T1000 (cell line): ENCODE measurements at places on chromosomes 1 and 21.

DNA sequence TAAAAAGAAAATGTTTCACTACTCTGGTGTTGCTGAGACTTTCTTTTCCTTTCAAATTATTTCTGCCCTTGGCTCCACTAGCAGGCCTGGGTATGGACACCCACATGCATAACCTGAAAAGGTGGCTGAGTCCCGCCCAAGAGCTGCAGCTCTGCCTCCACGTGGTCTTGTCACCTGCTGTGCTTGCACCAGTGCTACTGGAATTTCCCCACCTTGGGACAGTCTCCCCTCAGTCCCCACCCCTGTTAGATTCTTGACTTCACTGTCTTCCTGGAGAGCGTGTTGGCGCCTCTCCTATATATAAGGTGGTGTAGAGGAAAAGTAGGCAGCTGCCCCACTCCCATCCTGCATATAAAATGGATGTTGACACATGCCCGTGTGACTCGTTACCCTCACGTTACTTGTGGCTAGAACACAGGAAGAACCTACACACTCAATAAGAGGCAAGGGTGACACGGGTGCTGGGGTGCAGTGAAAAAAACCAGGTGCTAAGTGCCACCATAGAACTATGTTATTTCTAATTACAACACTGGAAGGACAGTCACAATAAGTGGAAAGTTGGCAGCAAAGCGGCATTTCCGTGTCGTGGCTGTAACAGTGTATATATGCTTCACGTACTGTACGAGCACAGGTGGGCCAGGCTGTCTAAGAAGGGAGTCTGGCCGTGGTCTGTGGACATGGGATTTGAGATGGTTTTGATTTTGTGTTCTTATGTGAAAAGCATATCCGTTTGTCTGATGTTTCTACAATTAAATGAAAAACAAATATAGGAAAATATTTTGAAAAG lies 61.0 kb downstream of the POFUT2 start:
- no peak for DNase-seq

- DNase-seq, result no peak
Measured at GRCh38 chr1:203054184-203054583, 27.9 kb downstream of the PPFIA4 start.

DNA sequence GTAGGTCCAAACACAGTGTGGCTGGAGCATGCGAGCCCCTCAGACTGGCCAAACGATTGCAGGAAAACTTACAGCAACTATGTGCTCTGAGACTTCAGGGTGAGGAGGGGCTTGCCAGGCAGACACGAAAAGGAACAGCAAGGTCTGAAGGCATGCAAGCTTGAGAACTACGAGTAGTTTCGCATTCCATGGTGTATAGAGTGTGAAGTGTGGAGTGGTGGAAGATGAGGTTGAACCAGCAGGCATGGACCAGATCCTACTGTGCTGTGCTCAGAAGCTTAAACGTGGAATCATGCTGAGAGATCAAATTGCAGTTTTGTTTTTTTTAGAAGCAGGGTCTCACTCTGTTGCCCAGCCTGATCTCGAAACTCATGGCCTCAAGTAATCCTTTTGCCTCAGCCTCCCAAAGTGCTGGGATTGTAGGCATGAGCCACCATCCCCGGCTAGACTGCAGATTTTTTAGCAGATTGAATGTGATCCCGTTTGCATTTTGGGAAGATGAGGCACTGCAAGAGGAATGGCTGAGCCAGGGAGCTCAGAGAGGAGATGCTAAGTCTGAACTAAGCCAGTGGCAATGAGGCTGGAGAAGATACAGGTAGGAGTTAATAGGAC lies 5.1 kb upstream of the TFAP2E start:
- no peak for DNase-seq

GRCh38 chr21:17506951-17507350 lies 5.9 kb upstream of the CXADR start:
- DNase-seq, result no peak

- no peak for DNase-seq
Measured at GRCh38 chr1:61013189-61013945, 69.0 kb upstream of the NFIA start.

DNA sequence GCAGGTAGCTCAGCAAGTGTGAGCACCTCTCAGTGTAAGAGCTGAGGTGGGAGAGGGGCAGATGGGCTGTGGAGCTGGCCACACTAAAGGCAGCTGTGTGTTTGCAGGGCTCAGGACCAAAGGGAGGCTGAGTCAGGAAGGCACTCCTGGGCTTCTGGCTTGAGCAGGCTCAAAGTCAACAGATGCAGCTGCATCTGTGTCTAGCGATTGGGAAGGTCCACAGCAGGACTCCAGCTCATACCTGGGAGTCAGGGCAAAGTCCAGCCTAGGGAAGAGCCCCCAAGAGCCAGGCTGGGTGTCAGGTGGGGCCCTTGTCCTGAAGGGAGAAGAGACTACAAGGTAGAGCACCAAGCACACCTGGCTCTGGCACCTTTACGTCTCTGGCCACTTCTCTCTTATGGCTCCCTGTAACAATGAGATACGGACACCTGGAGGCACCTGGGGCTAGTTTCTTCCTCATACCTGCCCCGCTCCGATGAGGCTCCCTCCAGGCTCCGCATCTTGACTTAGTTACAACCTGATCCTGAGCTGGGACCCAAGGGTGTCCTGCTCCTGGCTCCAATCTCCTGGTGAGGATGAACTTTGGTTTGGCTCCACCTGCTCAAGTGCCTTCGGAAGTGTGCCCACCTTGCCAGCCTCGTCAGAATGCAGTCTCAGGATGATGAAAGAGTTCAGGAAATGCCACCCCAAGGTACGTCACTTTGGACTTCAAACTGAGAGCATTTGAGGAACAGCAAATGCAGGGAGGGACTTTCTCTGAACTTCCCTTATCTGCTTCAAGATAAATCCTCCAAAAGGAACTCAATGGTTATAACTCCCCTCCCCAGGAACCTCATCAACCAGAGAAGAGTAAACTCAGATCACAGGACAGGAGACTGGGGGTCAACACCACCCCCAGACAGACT lies 21.5 kb upstream of the SLC2A1 start:
- no peak for DNase-seq

DNA sequence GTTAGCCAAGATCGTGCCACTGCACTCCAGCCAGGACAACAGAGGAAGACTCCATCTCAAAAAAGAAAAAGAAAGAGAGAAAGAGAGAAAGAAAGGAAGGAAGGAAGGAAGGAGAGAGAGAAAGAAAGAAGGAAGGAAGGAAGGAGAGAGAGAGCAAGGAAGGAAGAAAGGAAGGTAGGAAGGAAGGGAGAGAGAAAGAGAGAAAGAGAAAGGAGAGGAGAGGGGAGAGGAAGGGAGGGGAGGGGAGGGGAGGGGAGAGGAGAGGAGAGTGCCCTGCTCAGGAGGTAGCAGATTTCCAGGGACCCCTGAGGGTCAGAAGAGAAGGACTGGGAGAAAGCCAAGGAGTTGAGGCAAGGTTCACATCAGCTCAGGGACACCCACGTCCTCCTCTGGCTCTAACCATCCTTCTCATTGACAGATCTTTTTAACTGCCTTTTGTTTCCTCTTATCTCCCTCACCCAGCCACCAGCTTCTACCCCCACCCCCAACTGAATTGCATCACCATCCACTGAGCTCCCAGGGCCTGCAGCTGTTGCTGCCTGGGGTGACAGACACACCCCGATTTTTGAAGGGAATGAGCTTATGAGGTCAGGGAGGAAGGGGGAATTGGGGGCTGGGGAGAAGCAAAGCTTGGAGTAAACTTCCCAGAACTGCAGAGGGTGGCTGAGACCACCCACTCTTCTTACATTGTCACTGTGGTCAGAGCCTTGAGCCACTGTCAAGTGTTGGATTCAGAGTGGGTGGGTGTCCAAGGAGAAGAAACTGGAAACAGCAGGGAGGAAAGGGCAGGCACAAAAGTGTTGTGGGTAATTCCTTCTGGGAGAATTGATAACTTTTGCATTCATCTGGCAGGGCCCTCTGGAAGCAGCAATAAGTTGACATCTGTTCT lies 91.6 kb downstream of the GLUL start:
- DNase-seq, result no peak

- no peak for DNase-seq
Measured at GRCh38 chr1:203169770-203170520, 5.7 kb downstream of the MYBPH start.

DNA sequence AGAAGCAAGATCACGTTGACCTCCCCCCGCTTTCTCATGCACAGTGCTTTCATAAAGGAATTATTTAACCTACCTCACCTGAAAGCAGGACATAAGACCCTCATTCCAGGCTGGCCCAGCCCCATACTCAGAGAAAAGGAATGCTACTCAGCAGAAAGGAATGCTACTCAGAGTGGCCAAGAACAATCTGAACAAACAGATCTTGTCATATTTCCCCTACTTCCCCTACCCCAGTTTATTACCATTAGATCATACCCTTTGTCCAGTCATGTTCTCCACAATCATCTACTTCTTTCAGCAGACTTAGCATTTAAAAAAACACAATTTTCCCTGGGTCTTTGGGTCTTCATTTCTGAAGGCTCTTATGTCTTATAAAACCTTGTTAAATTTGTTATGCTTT lies 89.8 kb downstream of the SLC16A1 start:
- no peak for DNase-seq

- no peak for DNase-seq
Measured at GRCh38 chr1:19981507-19982312, 2.3 kb upstream of the PLA2G2A start.

DNA sequence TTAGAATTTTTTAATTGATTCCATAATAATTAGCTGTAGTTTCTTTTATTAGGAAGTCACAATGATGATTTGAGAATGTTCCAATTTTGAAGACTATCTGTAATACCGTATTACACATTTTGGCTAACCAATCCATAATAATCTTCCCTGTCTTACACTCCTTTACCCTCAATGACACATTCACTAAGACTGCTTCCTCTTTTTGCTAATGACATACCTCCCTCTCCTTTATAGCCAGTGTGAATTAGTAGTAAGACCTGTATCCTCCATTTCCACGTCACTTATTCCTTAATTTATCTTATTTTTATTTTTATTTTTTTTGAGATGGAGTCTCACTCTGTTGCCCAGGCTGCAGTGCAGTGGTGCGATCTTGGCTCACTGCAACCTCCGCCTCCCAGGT lies 10.1 kb downstream of the KDM1A start:
- no peak for DNase-seq

DNA sequence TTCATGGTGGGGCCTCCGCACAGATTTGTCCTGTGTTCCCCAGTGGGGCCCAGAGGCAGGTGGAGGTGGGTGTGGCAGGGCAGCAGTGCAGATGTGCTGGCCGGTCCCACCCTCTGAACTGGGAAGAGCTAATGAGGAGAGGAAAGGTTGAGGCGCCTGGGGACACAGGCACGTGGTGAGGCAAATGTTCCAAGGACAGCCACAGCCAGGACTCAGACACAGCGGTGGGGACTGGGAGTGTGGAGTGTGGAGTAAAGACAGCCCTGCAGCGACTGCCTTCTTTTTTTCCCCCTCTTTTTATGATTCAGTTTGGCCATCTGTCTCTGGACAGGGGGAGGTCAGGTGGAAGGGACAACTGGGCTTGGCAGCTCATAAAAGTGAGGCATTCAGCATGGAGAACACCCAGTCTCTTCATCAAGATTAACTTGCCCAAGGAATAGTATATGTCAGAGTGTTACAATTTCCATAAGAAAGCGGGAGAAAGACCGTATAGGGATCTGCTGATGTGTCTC lies 104.2 kb upstream of the GCLM start:
- no peak for DNase-seq

- DNase-seq, result no peak
Measured at GRCh38 chr1:177274687-177275211, 104.0 kb downstream of the BRINP2 start.

DNA sequence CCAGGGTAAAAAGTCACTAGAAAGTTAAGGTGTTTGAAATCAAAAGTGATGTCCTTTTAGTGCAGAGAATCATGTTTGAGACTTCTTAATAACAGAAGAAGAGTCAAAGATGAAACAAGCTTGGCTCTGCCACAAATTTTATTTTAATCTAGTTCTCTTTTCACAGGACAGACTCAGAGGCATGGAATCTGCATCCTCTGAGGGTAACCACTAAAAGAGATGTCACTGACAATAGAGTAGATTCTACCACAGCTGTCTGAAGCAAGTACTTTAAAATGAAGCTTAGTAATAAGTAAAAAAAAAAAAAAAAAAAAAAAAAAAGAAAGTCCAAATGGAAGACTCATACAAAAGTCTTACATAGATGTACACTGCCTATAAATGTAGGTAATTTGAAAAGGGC lies 519.7 kb upstream of the PRMT6 start:
- DNase-seq, result no peak

GRCh38 chr1:90443354-90443753 lies 273.7 kb downstream of the BARHL2 start:
- DNase-seq, result no peak

DNA sequence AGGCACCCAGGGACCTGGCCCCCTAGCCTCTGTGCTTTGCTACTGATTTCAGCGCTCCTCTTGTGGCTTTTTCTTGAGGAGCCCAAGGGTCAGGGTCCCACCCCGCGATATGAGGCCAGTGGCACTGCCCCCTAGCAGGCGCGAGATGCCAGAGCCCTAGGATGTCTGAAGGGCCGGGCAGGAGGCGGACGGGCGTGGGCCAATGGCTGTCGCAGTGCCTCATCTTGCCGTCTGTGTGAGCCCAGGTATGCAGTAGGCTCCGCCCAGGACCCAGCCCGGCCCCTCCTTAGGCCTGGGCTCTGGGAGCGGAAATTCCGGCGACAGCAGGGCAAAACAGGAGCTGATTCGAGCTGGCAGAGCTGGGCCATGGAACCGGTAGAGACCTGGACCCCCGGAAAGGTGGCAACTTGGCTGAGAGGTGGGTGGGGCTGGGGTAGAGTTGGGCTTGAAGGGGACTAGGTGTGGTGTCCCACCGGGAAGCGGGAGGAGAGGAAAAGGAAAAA lies at the start of gene CNKSR1:
Gene CNKSR1, plus strand, starts transcription at position 310 of the 503 bp plus-strand sequence. Its CDS starts 57 bp downstream, at position 367.
- DNase-seq, result no peak

DNA sequence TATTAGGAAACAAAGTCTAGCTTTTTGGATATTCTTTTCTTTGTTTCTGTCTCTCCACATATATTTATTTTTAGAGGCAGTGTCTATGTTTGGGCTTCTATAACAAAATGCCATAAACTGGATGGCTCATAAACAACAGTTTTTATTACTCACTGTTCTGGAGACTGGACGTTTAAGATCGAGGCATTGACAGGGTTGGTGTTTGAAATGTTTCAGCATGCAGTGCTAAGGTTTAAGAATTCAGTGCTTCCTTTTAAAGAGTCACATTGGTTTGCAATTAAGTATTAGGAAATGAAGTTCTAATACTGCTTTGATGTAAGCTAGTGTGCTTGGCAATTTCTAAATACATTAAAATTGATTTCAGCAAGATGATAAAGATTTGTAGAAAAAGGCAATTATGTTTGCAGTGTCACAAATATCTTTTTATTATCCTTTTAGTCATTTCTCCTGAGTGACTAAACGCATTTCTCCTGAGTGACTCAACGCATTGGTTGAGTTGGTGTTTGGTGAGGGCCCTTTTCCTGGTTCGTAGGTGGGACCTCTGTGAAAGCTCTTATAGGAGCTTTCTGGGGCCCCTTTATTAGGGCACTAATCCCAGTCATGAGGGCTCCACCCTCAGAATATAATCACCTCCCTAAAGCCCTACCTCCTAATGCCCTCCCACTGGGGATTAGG lies 317.0 kb downstream of the USP25 start:
- DNase-seq, result no peak

GRCh38 chr1:52037402-52037814 lies 3.8 kb upstream of the KTI12 start:
- no peak for DNase-seq
